ENCODE measurements at places on chromosomes 11 and 22.

DNA sequence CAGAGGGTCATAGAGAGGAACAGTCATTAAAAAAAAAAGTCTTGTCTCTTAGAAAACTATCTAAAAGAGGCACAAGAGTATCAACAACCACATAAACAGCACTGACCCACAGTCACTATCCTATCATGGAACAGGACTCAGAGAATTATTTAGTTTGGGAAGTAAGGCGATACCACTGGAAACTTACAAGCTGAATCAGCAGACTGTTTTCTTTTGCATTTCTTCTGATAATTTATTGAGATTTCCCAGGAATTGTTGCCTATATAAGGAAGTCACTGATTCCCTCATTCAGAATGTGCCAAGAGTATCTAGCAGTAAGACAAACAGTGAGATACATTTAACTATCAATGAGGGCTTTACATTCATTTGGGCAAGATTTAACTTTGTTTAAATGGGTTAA is 304.1 kb downstream of the GUCY1A2 start:
- DNase-seq: no peak

DNA sequence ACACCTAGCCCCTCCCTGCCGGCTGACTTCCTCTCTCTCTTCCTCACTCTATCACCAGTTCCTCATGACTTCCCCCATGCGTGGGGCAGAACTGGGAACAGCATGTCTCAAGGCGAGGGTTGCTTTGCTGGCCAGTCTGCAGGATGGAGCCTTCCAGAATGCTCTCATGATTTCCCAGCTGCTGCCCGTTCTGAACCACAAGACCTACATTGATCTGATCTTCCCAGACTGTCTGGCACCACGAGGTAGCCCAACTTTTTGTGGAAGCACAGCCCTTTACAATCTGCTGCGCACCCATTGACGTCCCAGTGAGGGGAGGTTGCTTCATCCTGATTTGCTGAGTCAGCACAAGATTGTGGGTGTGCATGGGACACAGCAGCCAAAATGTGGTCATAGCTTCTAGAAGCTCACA is 8.6 kb downstream of the TCN2 start:
- DNase-seq: peak; percentile 83

- DNase-seq: no peak
These were observed 427.3 kb downstream of the BRD1 start for GRCh38 chr22:49400136-49400940.

DNA sequence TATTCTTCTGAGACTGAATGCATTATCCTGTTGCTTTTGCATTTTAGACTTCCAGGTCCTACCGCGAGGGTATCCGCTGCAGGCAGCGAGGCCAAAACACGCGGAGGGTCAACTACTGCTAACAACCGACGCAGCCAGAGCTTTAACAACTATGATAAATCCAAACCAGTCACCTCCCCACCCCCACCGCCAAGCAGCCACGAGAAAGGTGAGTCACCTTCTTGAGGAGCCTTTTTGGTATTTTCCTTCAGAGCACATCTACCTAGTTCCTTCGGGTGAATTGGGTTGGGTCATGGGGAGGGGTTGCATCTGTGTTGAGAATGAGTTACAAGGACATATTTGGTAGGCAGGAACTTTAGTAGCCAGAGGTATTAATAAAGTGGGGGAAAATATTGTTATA is 179.8 kb downstream of the NAV2 start:
- DNase-seq: no peak

- DNase-seq: no peak
These were observed 399.1 kb downstream of the LARGE1 start for GRCh38 chr22:33520904-33521780.

DNA sequence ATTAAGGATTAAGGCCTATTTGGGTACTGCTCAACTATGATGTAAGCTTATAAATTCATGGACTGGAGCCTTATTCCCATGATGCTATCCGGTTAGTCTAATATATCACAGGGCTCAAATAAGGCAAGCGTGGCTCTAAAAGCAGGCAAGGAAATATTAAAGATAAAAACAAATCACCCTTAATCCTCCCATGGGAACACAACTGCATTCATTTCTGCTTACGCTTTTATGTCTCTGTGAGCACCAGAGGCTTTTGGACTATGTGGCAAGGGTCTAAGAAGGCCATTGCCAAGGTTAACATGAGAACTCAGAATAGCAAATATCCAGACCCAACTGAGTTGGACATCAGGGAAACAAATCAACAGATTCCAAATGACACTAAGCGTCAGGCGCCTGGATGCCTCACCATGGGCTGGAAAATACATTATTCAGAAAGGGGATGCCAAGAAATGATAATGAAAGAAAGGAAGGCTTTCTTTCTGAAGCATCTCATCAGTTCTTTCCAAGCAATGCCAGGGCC is 138.1 kb downstream of the SLC1A2 start:
- no peak for DNase-seq

DNA sequence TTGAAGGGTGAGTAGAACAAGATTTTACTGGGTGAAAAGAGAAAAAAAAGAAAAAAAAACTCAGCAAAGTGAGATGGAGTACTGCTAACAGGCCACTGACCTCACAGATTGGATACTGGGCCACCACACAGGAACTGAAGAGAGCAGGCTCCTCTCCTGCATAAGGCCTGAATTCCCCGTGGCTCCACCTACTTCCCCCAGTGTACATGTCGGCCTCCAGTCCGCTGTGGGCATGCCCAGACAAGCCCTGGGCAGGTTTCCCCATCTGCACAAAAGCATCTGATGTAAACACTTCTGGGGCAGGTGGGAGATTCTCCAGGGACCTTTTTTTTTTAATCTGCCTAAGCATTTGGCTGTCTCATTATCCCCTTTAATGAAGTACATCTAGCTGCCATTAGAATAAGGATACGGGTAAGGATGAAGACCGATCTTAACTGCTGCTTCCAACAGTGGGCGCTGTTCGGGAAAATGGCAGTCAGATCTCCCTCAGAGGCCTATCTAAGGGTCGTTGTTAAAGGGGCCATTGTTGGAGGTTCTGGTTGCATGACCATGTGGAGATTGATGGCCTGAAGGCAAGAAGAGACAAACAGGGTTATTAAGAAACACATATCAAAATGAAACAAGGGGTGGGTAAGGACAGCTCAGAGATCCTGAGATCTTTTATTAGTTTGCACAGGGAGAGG is 48.5 kb downstream of the MS4A13 start:
- no peak for DNase-seq

DNA sequence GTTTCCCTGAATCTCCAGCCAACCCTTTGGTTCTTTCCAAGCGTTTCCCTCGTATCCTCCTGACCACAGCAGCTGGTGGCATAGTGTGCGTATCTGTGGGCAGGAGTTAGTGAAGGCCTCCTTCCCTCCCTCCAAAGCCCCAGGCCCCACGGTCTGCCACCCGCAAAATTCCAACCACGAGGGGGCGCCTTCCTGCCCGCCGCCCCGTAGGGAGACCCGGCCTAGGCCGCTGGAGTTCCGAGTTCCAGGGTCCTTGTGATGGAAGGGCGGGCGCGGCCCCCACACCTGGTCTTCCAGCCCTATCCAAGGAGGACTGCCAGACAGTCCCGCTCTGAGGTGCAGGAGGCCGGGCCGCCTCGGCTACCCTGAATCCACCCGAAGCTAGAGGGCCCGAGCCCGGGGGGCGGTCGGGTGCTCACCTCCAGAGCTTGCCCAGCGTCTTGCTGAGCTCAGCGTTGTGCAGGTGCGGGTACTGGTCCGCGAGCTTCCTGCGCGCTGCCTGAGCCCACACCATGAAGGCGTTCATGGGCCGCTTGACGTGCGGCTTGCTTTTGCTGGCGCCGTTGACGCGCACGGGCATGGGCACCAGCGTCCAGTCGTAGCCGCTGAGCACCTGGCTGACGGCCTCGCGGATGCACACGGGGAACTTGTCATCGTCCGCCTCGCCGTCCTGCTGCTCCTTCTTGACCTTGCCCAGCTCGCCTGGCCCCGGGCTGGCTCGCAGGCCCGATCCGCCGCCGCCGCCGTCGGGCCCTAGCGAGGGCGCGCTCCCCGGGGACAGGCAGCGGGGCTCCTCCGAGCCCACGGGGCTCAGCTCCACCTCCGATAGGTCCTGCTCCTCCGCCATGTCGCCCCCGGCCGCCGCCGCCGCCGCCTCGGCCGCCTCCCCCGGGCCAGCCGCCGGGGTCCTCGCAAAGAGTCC is 1.2 kb downstream of the SOX10 start:
- no peak for DNase-seq

GRCh38 chr11:98431463-98432359 is 589.0 kb upstream of the CNTN5 start:
- no peak for DNase-seq

DNA sequence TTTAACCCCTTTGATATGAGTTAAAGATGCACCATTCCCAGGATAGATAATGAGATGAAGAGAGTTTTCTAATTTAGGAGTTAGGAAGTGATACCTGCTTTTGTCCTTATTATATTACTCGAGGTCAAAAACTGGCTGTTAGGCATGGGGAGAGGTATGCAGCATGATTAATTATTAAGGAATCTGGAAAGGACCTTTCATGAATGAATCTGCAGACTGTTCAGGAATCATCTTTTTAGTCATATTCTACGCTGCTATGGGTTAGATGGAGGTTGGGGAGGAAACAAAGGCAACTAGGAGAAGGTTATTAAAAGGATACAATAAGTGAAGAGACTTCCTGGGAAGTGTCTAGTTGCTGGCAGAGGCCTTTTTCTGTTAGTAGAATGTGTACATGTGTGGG is 492.4 kb upstream of the CCDC90B start:
- no peak for DNase-seq

GRCh38 chr22:25853078-25853477 is 111.1 kb downstream of the MYO18B start:
- no peak for DNase-seq

DNA sequence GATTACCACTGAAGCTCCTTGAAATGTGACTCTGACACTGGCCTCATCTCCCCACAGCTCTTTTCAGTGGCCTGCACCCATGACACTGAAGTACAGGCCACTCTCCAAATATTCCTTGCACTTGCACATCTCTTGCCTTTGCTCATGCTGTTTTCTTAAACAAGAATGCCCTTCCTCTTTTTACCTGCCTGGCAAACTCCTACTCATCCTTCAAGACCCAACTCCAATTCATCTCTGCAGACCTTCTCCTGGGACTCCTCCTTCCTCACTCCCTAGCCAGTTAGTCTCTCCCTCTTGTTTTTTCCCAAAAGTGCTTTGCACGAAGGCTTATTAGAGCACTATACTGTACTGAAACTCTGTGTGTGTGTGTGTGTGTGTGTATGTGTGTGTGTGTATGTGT is 2.6 kb downstream of the KCNE3 start:
- no peak for DNase-seq

GRCh38 chr22:38346506-38346905 is 29.3 kb upstream of the CSNK1E start:
- no peak for DNase-seq

- DNase-seq: no peak
These were observed 20.6 kb upstream of the DDI1 start for GRCh38 chr11:104015649-104016415.

- no peak for DNase-seq
These were observed 29.1 kb upstream of the PAK1 start for GRCh38 chr11:77503006-77503405.

GRCh38 chr22:17418890-17419324 is 49.6 kb downstream of the CECR2 start:
- no peak for DNase-seq

DNA sequence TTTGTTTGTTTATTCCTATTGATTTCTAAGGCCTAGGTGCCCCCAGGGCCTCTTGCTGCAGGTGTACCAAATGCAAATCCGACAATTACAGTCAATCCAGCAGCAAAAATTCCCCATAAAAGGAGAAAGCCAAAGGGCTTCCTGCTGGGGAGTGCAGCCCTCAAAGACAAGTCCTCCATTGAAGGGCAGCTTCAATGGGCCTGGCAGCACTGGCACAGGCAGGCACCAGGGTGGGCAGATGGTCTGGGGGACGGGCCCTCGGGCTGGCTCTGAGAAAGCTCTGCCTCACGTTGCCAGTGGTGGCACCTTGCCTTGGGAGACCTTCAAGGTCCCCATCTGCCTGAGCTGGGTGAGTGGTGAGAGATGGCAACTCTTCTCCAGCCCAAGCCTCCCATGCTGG is 128.0 kb downstream of the DSCAML1 start:
- no peak for DNase-seq

- DNase-seq: no peak
These were observed 7.1 kb downstream of the MGAT3 start for GRCh38 chr22:39463931-39464390.

GRCh38 chr11:130125638-130126037 is 33.9 kb upstream of the ST14 start:
- DNase-seq: no peak

All from CD14-positive monocyte (primary cell).